CD4-positive, alpha-beta T cell treated with Interleukin-15 for 4 hours (primary cell): ENCODE measurements at places on chromosomes 1 and 21.

DNA sequence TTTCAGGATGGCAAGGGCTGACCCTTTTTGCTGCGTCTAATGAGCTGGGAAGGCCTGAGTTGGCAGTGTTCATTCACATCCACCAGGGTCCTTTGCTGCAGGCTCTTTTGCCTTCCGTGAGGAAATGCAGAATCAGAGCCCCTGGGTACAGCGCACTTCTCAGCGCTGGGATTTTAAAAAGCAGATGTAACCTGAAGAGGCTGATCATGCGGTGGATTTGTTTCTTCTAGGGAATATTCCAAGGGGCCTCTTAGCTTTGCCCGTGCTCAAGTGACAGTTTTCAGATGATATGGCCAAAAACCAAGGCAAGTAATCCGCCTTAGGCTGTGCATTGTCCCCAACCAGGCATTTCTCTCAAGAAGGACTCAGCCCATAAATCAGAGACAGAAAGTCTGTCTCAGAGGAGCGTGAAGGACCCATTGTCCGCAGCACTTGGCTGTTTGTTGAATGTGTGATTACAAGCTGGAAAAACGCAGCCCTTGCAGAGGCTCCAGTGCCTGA is 237.6 kb downstream of the PTPRC start:
- no peak for DNase-seq

DNA sequence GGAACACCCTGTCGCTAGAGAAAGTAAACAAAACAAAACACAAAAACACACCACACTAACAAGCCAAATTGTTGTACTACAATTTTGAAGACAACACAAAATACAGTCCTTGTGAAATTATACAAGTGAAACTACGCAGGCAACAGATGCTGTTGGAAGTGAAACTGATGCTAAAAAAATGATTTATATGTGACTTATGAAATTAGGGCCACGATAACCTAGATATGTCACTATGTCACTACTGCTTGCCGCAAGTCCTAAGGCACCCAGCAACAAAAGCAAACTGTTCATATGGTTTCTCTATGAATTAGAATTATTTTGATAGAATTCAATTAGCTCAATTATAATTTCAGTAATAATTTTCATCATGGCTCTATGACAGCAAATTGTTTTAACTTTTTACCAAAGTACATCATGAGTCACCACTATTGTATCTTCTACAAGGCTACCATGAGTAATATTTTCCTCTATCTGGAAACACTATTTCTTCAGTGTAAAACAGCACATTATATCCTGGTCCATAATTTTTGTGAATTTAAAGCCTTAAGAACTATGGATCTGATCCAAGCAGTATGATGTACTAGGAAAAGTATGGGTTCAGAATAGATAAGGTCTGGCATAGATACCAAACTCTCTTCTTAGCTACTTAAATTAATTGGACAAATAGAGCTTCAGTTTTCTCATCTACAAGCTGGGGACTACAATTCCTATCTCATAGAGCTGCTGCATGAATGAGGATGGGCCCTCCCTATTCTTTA is 216.3 kb downstream of the COL11A1 start:
- no peak for DNase-seq

GRCh38 chr1:112934577-112934976 is 21.4 kb downstream of the SLC16A1 start:
- DNase-seq, result no peak

DNA sequence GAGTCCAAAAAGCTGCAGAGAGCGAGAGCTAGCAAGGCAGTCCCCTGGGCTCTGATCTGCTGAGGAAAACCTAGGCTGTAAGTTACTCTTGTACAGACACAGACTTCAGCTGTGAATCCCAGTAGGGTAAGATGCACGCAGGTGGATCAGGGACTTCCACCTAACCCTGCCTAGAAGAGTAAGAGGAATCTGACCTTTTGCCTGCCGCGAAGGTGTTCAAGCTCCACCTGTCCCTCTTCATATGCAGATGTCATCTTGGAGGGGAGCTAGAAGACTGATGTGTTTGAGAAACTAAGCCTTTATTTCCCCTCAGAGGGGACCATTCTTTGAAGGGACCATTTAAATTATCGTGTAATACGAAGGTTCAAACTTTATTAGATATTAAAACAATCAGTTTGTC is 108.6 kb upstream of the USP24 start:
- no peak for DNase-seq

- no peak for DNase-seq
Measured at GRCh38 chr1:65471213-65471833, 50.9 kb downstream of the LEPR start.
